Right hindlimb (tissue), 1 donor: ENCODE measurements at places on chromosomes 6 and 20.

- no peak for DNase-seq
These were observed 238.6 kb upstream of the PMEPA1 start for GRCh38 chr20:57948180-57948955.

DNA sequence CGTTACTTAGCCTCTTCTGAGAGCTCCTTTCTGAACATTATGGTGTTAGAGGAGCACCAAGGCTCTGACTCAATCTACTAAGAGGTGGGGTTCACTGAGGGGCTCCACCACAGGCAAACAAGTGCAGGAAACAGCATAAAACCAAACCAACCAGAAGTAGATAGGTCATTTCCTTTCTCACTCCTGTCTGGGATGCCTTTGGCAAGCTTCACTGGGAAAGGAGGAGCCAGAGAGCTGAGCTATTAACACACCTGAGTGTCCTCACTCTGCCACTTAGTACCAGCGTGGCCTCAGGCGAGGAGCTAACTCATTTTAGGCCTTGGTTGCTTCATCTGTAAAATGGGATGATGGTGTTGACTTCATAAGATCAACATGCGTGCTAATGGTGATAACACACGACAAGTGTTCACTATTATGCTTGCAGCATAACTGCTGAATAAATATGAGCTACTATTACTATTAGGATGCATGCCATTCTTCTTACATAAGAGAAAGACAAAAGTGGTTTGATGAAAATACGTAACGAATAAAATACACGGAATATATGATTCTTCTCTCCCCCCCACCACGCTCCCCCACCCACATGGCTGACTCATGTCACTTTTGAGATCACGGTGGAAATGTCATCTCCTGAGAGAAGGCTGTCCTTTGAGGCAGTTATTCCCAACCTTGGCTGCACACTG is 185.4 kb downstream of the BCAS1 start:
- no peak for DNase-seq

DNA sequence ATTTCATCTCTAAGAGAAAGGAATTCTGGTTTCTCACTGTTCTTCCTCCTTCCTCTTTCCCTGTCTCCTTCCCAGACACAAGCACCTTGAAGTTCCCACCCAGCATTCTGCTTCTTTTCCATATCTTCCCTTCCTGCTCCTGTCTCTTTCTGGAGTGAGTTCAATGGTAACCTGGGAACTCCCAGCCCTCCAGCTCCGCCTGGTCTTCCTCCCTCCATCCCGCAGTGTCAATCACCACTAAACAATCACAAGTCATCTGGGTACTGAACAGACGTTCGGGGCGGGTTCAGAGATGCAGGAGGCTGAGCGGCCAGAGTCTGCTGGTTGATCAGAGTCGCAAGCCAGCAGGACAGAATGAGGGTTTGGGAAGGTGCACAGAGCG is 7.7 kb downstream of the TTBK1 start:
- DNase-seq, result no peak

- DNase-seq, result no peak
These were observed 751.9 kb upstream of the CHD6 start for GRCh38 chr20:42370075-42370474.

GRCh38 chr6:135085700-135086413 is 31.2 kb upstream of the HBS1L start:
- no peak for DNase-seq

GRCh38 chr6:170114187-170114945 is 176.5 kb downstream of the DLL1 start:
- peak; percentile 2 for DNase-seq

GRCh38 chr20:50415516-50416268 is 94.5 kb upstream of the PTPN1 start:
- DNase-seq, result peak; percentile 97

DNA sequence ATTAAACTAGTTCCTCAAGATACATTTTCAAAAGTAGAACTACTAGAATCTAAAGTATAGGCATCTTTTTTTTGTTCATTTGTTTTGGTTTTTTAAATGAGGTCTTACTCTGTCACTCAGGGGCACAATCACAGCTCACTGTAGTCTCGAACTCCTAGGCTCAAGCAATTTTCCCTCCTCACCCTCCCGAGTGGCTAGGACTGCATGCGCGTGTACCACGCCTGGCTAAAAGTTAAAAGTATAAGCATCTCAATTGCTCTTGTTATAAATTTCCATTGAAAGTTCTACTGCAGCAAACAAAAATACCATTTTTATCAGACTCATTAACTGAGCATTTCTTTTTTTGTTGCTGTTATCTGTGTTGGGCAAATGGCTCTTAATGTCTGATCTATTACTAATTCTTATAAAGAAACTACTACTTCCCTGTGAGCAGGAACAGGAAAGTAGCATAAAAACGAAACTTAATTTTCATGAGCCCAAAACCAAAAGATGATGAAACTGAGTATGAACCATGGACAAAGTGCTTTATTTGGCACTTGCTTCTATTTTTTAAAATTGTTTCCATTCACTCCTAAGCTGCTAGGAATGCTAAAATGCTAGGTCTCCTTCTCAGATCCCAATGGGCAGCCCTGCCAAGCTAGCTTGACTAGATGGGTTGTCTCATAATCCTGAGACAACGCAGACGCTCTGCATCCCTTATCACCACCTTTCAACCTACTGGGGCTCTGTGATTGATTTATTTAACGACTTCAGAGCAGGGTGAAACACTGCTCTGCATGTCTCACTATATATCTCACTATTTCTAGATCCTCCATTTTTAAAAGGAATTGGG is 36.9 kb downstream of the TRPC4AP start:
- DNase-seq, result no peak

GRCh38 chr6:34888514-34888856 is 570 bp upstream of the ANKS1A start:
- DNase-seq, result no peak

- no peak for DNase-seq
These were observed 411.9 kb upstream of the MARCKS start for GRCh38 chr6:113445201-113445600.

DNA sequence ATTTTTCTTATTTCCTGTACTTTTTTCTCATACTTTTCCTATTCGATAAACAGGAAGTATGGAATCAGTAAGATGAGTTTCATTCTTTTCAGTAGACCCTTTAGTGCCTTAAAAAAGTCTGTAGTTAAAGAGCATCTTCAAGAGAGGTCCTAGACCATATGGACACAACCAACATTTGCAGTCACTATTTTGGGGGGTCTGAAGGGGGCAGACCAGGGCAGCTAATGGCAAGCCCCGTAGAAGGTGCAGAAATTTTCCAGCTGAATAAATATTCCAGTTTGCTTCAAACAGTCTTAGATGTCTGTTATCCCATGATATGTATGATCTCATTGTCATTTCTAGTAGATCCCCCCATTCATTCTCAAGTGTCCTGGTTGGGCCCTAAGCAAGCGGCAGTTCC is 52.8 kb downstream of the MAP3K5 start:
- no peak for DNase-seq

DNA sequence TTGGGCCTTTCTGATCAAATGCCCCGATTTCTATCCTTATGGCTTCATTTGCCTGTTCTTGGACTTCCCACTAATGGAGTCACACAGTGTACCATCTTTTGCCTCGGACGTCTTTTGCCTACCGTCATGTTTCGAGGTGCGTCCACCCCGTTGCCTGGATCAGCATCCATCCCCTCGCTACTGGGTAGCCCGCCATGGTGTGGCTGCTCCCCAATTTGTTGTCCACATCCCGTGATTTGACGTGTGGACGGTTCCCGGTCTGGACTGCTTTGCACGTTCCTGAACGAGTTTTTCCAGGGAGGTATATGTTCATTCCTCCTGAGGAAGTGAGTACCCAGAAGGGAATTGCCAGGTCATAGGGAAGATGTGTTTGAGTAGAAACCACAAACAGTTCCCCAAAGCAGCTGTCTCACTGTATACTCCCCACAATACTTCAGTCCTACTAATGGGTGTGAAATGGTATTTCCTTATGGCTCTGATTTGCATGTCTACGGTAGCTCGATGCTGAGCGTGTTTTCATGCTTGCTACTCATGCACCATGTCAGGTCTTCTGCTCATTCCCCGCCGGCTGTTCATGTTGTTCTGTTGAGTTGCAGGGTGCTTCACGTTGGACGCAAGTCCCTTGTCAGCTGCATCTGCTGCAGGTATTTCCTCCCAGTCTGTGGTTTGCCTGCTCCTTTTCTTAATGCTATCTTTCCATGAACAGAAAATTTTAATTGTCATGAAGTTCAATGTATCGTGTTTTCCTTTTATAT is 86.8 kb upstream of the AFDN start:
- peak; percentile 3 for DNase-seq

GRCh38 chr20:39778431-39778830 is 816.3 kb downstream of the DHX35 start:
- DNase-seq, result no peak

DNA sequence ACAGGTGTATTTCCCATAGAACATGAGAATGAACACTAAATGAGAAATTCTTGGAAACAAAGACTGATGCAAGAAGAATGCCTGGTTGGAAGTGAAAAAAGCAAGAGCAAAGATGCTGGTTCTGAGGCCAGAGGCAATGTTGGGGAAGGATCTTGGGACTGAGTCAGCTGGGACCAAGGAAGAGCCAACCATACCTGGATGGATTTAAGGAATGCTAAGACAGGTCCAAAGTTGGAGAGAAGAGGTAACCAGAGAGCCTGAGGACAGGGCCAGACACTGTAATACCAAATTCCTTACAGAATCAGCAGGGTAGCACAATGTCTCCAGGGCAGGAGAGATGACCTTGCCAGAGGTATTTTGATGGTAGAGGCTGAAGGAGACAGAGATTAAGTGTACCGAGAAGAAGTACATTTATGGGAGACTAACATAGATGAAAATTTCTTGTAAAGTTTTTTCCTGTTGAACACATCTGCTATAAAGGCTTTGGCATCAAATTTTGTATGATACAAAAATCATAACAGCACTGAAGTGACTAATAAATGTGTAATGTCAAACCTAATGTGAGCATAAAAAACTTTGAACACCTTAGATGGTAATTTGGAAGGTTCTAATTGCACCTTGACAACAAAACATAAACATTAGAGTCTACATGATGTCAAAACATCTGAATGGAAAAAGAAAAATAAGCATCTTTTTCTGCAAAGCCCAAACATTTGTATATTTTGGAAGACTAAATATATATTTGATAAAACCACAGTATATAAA is 221.7 kb upstream of the MARCKS start:
- no peak for DNase-seq

GRCh38 chr20:25563876-25564275 is 21.5 kb downstream of the NINL start:
- DNase-seq, result no peak

DNA sequence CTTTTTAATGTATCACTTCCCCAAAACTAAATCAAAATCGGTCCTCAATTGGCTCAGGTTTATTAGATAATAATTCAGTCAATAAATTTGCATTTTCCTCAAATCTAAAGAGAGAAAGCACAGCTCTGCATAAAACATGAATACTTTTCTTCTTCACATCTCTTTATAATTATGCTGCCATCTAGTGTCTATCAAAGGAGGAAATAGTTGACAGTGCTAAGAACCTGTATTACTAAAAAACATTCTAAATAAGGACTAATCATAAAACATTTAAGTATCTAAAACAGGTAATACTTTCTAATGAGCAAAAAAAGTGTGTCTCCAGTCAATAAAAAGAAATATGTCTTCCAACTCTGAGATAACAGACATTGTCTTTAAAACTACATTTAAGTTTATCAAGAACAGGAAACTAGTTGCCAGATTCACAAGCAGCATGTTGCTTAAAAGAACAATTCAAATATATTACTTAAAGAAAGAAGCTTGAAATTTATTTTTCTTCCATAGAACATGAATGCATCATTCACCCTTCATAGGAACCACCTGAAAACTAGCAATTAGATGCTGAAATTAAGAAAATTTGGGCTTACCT is 56.5 kb upstream of the DST start:
- no peak for DNase-seq

DNA sequence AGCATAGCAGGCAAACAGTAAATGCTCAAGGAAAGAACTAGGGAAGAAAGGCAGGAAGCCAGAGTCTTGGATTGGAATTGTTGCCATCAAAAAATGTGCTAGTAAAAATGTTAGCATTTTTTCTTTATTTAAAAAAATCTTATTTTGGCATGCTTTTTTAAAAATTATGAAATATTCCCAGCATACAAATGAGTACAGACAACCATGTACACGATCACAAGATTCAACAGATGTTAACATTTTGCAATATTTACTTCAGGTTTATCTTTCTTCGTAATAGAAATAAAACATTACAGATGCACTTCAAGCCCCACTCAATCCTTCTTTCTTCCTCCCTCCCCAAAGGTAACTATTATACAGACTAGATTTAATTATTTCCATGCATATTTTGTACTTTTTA is 27.4 kb upstream of the NOP56 start:
- DNase-seq, result no peak

DNA sequence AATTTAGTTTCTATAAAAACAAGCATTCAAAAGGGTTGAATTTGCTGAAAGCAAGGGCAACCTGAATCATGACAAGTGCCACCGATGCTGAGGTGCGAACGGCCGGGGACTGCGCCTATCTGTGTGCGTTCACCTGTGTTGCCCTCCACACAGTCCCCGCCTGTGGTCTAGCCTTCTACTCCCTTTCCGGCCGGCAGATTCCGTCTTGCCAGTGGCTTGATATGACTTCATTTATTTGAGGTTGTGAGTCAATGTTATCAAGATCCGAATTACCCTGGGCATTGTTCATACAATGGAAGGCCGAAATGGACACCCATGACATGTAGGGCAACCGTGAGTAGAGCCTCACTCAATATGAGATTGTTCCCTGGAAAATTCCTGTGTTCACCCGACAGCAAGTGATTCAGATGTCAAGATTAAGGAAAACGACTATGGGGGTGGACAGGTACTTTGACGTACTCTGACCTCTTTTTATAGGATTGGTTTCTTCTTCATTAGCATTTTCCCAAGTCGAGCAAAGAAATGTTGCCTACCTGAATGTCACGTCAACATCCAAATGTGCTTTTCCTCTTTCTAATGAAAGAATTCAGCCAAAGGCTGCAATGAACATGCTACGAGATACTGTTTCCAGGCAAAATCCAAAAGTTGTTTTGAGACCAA is 41.1 kb upstream of the NEDD9 start:
- DNase-seq, result no peak
